ENCODE measurements at places on chromosomes 2 and 18.

DNA sequence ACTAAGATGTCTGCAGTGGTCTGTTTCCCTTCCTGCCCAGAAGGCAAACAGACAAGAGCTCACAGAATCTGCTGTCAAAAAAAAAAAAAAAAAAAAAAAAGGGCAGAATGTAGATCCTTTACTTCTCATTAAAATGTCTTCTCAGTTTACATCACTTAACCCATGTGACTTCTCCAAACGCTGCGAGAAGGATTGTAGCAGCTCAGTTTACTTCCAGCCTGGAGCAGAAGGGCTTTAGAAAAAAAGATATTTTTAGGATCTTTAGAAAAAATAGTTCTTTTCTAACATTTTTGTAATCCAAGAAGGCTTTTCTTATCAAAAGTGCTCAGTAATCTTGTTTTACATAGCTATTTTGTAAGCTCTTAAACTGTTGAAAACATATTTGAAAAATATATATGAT lies 425.4 kb downstream of the CNTNAP5 start:
- no peak for DNase-seq

DNA sequence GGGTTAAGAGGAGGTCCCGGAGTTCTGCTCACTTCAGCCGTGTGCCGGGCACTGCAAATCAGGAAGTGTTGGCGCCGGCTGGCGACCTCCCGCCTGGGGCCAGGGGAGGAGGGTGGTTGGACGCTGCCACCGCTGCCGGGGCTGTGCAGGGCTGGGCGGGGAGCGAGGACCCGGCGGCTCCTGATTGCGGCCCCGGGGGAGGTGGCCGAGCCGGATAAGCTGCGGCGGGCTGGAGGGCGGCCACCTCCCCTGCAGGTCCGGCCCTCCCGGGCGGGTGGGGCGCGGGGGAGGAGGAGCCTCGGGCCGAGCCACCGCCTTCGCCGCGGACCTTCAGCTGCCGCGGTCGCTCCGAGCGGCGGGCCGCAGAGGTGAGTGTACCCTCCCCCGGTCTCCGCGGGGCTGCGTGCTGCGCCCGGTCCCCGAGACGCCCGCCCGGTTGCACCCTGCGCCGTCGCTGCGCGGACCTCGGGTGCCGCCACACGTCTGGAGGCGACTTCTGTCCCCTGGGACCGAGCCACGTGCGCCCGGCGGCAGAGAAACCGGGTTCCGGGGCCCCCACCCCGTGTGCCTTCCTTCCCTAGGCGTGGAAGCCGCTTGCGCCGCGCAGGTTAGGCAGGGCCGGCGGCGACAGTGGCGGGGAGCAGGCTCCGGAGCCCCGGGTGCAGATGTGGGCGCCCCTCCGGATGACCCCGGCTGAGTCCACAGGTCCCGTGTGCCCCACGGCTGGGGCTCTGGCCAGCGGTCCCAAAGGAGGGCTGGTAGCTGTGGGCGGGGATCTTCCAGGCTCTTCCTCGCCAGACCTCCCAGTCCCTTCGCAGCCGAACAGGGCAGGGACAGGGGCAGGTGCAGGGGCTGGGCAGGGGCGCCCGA lies at the start of gene STEAP3:
TSS of gene STEAP3 (plus strand) at position 314 of the 870 bp plus-strand sequence. CDS start 7,179 bp downstream, outside the sequence.
- DNase-seq: no peak

DNA sequence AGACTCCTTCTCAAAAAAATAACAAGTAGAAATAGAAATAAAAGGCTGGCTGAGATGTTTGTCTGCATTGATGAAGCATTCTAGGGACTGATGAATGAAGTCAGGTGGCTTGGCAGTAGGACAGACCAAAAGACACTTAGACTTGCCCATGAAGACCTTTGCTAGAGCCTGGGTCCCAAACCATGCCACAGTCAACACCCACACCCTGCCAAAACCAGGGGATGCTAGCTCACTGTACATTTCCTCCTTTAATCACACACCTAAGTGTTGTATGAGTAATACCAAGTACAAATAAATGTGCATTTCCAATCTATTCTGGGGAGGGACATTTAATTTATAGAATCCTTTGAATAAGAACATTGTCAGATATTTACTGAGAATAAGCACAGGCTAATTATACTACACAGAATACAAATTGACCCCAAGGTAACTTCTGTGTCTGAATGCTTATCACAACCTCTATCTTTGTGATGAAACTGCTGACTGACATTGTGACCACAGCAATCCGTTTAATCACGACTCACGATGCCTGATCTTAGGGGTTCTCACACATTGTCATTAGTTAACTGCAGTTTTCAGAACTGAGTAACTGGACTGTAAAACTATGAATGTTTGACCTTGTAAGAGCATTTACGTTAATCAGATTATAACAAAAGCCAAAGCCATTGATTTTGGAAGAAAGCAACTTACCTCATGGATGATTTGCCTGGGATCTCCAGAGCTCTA lies 10.5 kb upstream of the NOL10 start:
- DNase-seq: no peak

DNA sequence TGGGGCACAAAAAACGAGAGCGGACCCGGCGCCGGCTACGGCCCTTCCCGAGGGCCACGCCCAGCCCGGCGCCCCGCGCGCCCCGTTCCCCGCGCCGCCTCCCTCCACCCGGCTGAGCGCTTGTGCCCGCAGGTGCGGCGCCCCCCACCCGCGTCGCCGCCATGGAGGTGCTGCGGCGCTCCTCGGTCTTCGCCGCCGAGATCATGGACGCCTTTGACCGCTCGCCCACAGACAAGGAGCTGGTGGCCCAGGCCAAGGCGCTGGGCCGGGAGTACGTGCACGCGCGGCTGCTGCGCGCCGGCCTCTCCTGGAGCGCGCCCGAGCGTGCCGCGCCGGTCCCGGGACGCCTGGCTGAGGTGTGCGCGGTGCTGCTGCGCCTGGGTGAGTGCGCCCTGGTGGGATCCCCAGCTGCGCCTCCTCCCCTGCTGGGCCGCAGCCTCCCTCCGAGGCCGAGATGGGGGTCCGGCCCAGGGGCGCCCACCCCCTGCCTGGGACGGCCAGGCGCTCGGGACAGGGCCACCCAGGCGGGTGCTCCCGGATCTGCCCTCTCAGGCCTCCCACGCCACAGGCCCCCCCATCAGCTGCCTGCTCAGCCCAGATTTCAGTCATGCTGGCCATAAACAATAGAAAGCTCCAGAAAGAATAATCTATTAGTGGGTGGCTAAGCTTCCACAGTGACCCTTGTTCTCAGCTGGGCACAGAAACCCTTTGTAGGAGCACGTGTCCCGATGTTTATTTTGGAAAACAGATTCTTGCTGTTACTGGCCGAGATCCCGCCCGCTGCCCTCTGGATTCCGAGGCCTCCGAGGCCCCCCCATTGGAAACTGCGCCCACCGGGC lies 997 bp downstream of the BOK start:
- DNase-seq: no peak

DNA sequence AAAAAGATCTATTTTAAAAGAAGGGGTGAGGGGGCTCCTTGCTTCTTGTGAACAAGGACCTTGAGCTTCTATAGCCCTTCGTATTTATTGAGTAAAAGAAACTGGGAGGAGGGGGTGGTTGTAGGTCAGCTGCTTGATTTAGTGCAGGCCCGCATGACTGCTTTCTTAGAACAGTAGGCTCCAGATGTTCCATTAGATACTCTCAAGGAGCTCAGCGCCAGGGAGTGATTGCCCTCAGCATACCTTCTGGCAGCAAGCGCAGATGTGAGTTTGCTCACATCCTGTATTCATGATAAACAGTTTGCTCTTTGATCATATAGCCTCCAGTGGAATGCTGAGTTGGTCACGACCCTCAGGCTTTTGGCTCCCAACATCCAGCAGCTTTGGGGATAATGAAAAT lies 108.9 kb upstream of the XPO1 start:
- no peak for DNase-seq

- no peak for DNase-seq
These were observed 206.7 kb downstream of the AFF3 start for GRCh38 chr2:99935662-99936061.

- DNase-seq: no peak
These were observed 258.9 kb downstream of the DCC start for GRCh38 chr18:52598921-52599320.

DNA sequence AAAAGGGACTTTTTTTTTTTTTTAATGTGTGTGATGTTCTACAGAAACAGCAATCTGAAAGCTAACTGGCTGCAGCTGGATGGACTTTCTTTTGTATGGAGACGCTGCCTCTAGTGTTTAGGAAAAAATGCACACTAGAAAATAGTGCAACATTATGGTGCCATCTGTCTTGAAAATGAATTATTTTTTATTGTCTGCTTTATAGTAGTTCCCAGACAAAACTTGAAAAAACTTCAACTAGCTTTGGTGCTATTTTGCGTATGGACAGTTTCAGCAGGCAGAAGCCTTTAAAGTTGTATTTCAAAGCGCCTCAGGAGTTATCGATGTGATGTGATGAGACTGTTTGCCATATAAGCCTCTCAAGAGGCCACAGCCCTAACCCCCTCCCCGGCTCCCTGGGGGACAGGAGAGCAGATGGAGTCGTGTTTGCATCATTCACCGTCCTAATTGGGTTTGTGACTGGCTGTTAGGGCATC lies 86.9 kb downstream of the LTBP1 start:
- no peak for DNase-seq

GRCh38 chr18:10441472-10441871 lies 13.0 kb upstream of the APCDD1 start:
- no peak for DNase-seq

GRCh38 chr2:72998724-72999123 lies 72.8 kb downstream of the SFXN5 start:
- no peak for DNase-seq

DNA sequence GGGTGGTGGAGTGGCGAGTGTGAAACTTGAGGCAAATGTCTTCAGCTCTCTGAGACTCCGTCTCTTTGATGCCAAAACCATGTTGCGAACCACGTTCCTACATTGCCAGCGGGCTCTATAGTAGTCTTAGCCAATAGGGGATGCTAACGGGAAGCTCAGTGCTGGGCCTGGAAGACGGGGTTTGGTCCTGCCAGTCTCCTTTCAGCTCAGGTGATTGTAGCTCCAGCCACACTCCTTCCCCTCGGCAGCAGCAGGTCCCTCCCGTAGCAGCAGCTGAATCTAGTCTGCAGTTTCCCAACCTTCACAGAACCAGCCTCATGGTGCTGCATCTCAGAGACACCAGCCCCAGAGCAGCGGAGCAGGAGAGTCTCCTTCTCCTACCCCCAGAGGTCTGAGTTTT lies 109.7 kb downstream of the TFCP2L1 start:
- no peak for DNase-seq

GRCh38 chr2:179238027-179238426 lies 26.6 kb downstream of the SESTD1 start:
- no peak for DNase-seq

DNA sequence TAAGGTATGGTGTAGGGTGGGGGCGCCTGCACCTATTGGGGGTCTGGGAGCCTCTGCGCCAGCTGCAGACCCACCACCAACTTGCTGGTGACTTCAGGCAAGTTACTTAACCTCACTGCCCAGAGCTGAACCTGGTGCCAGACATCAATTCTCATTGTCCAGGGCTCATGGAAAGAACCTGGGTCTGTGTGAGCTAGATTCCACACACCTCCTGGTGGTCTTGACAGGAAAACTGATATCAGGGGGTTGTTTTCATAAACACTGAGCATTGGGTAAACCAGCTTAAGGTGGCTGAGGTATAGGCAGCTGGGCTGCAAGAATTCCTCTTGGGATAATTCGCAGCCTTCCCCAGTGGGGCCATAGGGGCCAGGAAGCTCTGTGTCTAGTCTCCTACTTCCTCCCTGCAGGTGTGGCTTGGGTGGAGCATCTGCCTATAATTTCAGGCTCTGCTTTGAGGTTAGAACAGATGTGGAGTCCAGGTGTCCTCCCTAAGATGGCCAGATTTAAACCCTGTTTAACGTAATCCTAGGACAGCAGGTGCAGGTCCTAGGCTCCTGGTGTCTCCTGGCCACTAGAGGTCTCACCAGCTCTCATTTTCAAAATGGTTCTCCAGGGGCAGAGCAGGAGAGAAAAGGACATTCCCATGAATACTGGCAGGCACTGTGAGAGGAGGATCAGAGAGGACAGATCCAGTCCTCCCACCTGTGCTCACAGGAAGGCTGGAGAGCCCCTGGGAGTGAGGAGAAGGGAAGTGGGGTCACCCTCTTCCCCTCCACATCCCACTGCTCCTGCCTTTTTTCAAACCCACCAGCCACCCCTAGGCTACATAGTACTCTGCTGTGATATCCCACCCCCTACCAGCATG lies 100.4 kb upstream of the SMAD2 start:
- no peak for DNase-seq

DNA sequence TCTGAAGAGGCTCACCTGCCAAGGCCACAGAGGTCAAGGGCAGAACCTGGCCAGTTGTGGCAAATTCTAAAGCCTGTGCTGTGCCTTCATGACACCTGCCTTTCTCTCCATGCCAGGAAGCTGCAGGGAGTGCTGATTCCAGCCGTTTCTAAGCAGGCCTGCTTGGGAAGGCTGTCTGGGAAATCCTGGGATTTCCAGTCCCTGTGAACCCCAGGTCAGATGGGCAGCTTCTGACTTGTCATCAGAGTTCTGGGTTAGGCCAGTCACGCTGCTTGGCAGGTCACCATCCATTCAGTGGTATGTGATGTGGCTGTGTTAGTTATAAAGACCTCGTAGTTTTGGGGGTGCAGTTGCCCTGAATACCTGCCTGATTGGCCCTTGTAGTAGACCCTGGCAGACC lies 70.7 kb upstream of the ALPP start:
- no peak for DNase-seq

GRCh38 chr18:79591032-79591308 lies 88.6 kb upstream of the CTDP1 start:
- no peak for DNase-seq

GRCh38 chr2:53438100-53438499 lies 329.5 kb upstream of the CHAC2 start:
- no peak for DNase-seq

DNA sequence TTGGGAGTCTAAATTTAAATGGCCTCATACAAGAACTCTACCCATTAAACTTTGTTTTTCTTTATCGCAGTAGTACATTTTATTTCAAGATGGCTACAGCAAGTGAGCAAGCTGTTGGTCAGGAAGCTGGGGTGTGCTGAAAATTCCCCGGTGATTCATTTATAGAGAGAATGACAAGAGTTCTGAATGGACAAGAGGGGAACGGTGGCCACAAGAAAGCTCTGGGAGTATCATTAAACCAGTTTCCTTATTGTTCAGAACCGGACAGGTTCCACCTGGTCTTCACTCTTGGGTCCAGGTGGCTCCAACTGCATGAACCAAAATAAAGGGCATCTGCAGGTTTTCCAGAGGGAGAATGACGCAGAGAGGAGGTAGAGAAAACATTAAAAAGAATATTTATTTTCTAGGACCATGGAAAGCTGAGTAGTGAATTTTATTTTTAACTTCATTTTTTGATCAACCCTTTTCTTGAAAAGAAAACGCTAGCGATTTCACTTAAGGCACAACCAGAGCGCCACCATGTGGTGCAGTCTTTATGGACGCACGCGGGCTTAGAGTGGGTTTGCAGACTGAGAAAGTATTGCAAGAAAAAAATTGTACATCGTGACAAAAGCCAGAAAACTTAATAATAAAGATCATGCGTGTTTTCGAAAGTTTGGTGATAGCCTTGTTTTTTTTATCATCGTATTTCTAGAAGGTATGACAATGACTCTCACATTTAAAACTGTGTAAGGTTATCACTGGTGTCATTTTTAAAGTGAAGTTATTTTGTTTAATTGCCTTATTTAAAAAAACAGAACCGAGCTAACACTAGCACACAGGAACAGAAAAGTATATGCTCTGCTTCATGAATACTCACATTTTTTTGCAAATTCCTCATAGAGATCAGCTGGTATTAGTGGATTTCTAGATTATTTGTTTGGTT lies 97.9 kb upstream of the NOL4 start:
- peak; percentile 5 for DNase-seq

Measured in glomerular endothelial cell (primary cell).